Activated CD4-positive, alpha-beta T cell treated with anti-CD3 and anti-CD28 coated beads, Interleukin-2, amount 50 U/mL, for 16 hours (primary cell): ENCODE measurements at places on chromosomes 7 and 10.

- DNase-seq = no peak
Measured at GRCh38 chr10:70186090-70186489, 15.8 kb upstream of the SAR1A start.

DNA sequence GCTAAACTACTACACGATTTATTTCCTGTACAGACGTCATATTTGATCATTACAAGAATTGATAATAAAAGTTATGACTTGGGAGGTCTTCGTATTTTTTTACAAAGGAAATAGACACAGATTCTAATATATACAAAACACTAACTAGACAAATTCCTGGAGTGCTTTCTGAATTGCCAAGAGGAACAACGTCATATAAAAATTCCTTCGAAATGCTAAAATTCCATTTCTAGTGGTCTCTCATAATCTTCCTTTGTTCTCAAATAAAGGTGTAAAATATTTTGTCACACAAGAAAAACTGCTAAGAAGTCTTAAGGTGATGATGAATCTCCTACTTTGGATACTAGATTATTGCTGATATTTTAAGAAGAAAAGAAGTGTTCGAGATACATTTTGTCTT lies 85.4 kb downstream of the CDK6 start:
- DNase-seq = no peak

- DNase-seq = peak; percentile 10
Measured at GRCh38 chr10:45253183-45253914, 62.1 kb downstream of the OR13A1 start.

DNA sequence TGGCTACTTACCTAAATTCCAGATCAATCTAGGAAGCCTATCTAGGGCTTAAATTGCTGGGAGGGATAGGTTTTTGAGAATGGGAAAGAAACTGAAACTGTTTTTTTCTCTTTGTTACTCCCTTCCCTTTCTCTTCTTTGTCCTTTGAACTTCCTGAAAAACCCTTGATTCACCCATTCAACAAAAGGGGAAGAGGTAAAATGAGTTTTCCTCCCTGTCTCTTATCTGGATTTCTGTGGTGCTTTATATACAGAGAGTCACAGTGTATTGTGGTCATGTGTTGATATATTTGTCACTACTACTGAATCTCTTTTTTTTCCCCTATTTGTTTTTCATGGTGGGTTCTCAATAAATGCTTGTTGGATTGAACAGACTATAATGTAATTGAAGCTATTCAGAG lies 19.8 kb upstream of the NUP205 start:
- DNase-seq = no peak

DNA sequence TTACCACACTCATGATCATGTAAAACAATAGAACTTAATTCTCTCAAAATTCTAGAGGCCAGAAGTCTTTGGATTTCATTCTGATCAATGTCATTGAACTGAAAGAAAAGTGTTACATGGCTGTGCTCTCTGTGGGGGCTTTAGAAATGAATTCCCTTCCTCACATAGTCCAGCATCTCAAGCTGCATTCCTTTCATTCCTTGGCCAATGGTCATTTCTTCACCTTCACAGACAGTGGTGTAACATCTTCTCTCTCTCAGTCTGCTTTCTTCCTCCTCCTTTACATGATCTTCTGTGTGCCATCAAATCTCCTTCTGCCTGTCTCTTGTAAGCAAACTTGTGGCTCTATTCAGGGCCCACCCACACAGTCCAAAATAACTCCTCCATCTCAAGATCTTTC lies 735.3 kb downstream of the SUGCT start:
- no peak for DNase-seq

DNA sequence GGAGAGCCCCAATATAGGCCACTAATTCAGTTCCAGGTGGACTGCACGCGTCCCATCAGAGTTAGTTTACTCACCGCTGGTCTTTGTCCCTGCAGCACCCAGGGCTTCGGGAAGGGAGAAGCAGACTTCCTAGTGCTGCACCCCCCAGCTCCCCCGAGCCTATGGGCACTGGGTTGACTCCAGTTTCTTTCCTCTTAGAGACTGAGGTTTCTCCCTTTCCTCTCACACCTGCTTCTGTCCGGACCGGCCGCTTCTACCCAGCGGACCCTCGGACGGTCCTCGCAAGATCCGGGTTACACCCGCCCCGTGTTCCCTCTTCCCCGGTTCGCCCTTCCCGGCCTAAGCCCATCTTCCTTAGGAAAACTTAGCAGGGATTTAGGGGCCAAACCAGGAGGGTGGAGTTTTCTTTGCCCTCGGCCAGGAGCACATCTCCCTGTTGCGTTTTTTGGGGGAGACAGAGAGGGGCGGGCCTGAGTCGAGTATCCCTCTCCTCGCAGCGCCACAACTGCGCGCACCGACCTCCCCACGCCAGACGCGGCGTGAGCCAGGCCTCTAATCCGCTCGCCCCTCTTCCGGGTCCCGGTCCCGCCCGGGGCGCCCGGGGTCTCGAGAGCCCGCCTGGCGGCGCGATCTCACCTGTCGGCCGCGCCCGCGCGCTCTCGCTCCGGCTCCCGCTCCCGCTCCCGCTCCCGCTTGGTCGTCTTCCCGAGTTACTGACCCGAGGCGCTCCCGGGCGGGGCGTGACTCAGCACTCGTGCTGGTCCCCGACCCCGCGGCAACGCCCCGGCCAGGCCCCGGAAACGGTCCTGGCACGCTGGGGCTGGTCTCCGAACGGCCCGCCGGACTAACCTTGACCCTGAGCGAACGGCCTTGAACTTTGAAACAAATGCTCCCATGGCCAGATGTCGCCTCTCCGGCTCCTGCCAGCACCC lies at the start of gene AIFM2:
AIFM2 (minus strand) TSS at position 728 of the 932 bp plus-strand sequence. CDS start 8,741 bp downstream, outside the sequence.
- peak; percentile 45 for DNase-seq
